ENCODE measurements at places on chromosomes 3 and 15.

DNA sequence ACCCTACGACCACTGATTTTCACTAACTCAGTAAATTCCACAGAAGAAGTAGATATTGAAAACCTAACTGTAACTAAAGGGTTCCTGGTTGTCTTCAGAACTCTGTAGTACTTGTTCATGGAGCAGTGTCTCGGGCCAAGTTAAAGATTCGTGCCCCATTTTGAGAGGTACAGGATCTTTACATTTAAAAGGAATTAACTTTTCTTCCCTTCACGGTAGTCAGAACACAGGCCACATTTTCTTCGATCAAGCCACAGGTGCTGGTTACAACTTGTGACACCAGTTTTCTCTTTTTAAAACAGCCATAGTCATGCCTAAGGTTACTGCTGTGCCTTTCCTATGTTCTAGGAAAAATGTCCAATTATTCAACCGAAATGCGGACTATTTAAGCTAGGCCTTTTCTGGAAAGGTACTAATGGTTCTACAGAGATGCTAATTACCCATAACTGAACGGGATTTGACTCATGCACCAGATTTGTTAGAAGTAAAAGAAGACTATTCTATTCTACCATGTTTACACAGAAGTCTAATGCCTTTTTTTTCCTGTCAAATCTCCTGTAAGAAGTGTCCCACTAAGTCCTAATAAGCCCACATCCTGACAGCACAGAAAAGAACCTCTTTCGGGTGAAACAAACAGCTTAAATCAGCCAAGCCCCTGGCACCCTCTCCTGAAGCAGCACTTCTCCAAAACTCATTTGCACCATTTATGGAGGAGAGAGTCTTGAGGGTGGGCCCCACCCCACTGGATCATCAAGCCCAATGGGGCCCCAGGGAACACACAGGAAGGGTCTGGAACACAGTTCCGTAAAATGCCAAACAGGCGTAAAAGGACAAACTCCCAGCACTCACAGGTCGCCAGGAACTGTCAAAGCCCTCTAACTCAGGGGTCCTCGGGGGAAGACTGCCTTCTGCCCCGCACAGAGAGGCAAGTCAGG is 1.9 kb downstream of the LRIG1 start:
- peak; percentile 8 for DNase-seq

- DNase-seq: no peak
Measured at GRCh38 chr15:33093222-33093621, 101.3 kb downstream of the FMN1 start.

GRCh38 chr3:33008282-33008681 is 56.8 kb downstream of the CCR4 start:
- no peak for DNase-seq

- peak; percentile 19 for DNase-seq
Measured at GRCh38 chr15:39511916-39512260, 69.0 kb upstream of the THBS1 start.

DNA sequence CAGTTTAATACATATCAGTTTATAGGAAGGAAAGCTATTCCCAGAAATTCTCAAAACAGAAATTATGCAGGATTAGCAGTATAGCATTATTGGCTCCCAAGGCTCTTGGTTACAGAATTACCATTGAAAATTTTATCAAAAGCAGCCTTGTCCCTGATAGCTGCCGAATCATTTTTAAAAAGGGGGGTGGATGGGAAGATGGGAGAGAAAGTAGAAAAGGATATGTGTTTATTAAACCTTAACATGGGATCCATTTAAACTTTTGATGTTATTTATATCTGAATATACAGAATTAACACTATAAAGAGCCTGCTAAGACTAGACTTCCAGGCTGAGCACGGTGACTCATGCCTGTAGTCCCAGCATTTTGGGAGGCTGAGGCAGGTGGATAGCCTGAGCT is 10.8 kb downstream of the RCN2 start:
- DNase-seq: no peak

GRCh38 chr3:140499114-140499757 is 178.6 kb upstream of the TRIM42 start:
- peak; percentile 15 for DNase-seq

DNA sequence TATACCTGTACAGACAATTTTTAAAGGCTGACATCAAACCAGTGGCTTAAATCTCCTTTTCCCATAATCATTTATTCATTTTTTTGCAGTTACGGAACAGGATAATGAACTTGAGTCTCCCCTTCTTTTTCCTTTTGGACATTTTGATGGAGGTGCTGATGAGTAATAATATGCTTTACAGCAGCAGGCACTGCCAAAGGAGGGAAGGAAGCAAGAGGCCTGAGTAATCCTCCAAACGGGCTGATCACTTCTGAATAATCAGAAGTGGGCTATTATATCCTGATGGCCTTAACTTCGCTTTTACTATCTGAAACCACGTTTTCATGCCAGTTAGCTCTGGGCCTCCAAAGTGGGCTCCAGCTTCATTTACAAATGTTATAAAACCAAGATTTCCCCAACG is 527.2 kb downstream of the FOXP1 start:
- DNase-seq: no peak

- DNase-seq: no peak
Measured at GRCh38 chr15:99426431-99427105, 139.2 kb upstream of the MEF2A start.

- peak; percentile 44 for DNase-seq
Measured at GRCh38 chr3:98972155-98972554, 70.7 kb upstream of the DCBLD2 start.

Data from urothelium cell line (cell line).